ENCODE measurements at places on chromosomes 11 and 22.

GRCh38 chr11:134783234-134783633 lies 371.2 kb upstream of the B3GAT1 start:
- DNase-seq = no peak

DNA sequence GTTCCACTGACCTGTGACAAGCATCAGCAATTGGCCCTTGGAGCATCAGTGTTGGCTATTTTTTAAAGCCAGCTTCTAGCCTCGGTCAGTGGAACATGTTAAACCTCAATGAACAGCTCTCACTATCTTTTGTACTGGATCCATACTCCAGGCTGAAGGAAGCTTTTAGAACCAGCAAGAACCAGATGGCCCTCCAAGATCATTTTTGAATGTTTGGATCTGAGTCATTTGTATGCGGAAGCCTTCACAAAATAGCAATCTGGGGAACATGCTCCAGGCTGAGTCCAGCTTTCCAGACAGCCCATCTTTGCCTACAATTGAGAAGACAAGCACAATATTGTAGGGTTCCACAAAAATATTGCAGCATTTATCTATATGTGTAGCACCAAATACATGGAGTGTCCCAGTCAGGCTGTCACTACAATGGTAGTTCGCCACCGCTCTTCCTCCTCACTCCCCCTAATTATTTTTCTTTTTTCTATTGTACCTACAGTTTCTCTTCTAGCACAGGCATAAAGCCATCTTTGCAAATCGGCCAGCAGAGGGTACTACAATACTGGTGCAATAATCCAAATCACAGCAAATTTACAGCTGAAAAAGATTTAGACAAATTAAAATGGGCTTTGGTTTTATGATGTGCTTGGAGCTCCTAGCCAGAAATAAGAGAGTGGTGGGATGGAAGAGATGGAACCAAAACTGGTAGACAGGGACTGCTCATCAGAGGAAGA lies 177.4 kb upstream of the BLID start:
- no peak for DNase-seq

GRCh38 chr11:65278356-65278755 lies 16.6 kb downstream of the POLA2 start:
- no peak for DNase-seq

DNA sequence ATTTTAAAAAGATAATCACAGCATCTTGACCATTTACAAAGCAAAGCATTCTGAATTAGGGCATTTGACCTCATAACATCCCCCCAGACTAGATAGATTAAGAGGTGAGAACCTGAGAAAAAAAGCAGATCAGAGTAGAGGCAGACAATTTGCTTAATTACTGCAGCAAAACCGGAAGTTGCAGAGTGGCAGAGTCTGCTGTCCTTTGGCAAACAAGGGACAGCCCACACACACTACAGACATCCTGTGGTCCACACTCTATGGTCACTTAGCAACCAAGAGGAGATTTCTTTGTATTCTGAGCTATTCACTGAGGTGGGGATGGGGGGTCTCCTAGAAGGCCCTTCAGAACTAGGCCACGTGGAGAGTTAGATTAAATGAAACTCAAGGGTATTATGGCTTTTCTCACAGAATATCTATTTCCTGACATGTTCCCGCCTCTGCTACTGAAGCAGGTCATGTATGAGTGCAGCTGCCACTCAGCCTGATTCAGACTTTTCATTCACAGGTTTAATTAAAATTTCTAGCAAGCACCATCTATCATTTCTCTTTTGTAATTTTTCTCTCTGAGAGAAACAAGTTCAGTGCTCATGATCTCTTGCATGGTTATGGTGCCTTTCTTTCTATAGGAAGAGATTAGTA lies 48.5 kb downstream of the SVIP start:
- DNase-seq = no peak

- no peak for DNase-seq
Observed at GRCh38 chr11:9118277-9118676, 26.9 kb upstream of the SCUBE2 start.

GRCh38 chr11:43399983-43400630 lies 41.4 kb downstream of the TTC17 start:
- DNase-seq = no peak

GRCh38 chr11:26837154-26837553 lies 115.3 kb upstream of the SLC5A12 start:
- no peak for DNase-seq

DNA sequence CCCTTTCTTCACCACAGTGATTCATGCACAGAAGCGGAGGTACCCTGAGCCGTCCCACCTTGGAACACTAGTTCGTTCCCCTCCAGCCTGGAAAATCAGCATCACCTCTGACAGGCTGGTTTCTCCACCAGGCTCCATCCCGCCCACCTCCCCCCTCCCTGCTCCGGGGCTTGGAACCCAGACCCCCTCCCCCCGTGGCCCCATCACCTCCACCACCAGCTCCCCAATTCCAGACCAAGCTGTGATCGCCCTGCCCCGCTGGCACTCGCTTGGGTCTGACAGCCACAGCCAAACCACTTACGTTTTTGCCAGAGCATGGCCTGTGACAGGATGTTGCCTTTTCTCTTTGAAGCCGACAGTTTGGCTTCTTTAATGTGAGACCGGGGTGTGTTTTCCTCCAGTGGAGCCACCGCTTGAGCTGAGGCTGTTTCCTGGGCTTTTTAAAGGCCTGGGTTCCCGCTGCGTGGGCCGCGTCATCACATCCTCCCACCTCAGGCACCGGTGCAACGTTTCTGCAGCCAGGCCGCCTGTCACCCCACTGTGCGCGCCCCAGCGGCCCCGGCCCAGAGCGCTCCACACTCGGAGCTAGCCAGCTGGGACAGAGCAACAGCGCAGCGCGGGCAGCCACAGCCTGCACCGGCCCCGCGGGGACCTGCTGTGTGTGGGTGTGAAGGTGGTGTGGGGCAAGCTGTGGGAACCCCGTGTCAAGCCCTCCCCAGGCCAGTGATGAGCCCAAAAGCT lies at the start of gene POU2AF1:
Gene POU2AF1 (minus strand): TSS at position 415 of the 741 bp plus-strand sequence. CDS start 98 bp downstream, at position 317.
- peak; percentile 91 for DNase-seq

- no peak for DNase-seq
Observed at GRCh38 chr22:27220339-27220738, 563.0 kb downstream of the MIAT start.

DNA sequence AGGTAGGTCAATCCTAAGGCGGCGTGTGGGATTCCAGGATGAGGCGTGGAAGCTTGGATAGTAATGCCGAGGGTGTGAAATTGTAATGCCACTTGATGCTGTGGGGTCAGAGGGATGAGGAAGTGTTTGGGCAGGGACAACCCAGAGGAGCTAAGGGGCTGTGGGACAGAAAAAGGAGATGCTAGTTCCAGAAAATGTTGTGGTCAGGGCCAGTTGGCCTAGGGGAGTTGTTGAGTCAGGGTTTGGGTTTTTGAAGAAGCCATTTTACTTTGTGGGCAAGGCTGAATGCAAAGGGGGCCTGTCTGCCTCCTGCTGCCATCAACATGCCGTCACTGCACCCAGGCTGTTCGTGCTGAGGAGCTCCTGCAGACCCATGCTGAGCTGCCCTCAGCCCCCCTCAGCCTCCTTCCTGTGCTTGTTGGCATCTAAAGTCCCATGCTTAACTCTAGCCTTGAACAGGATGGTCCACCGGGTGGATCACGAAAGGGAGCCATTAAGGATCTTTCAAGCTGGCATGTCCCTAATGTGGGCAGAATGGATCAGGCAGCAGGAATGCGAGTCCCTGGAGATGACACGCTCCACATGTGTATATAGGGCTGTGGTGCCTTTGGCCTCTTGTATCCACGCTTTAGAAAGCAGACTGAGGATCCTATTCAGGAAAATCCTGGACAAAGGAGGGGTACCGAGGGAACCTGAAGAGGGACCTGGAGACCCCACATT lies 2.1 kb downstream of the C11orf16 start:
- no peak for DNase-seq

DNA sequence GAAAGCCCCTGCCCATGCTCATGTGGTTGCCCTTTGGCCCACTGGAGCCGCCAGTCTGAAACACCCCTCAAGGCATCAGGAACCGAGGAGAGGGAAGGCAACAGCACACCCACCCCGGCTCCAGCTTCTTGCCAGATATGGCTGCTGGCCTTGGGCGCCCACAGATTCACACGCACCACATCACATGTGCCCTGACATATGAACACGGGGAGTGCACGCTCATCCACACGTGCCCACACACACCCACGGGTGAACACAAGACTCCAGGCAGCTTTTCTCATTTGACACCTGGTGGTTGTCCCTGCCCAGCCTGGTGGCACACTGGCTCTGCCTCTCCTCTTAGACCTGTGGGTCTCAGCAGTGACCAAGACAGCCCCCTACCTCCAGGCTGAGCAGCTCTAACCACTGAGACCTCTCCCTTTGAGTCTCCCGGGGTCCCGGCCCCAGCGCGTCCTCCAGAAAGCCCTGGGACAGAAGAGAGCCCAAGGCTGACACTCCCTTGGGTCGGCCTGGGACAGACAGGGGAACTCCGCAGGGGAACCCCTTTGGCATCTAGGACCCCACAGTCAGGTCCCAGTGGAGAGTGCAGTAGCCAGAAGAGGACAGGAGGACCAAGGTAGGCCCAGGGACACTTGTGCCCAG lies 2.7 kb upstream of the MAPK12 start:
- DNase-seq = no peak

DNA sequence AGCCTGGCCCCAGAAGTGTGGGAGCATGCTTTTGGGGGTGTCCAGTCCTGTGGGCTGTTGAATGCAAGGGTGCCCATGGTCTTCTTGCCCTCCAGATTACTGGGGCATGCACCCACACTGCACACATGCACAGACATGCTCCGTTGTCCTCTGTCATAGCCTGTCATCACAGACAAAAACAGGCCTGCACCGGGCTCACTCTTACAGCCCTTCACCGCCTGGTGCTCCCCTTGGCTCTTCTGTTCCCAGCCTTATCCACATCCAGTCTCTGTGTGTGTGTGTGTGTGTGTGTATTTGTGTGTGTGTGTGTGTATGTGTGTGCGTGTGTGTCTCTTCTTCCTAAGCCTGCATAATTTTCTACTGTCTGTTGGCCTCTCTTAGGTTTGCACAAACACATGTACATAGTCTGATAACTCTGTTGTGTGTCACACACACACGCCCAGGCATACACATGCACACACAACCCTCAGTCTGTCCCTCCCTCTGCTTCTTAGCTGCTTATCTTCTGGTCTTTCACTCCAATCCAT lies 23.4 kb upstream of the NECTIN1 start:
- DNase-seq = no peak

GRCh38 chr11:47185305-47186075 lies 744 bp downstream of the PACSIN3 start:
- DNase-seq = no peak

GRCh38 chr11:117096201-117096991 lies 1.8 kb downstream of the SIK3 start:
- DNase-seq = peak; percentile 71

GRCh38 chr22:25039255-25039654 lies 86.7 kb downstream of the KIAA1671 start:
- DNase-seq = no peak

DNA sequence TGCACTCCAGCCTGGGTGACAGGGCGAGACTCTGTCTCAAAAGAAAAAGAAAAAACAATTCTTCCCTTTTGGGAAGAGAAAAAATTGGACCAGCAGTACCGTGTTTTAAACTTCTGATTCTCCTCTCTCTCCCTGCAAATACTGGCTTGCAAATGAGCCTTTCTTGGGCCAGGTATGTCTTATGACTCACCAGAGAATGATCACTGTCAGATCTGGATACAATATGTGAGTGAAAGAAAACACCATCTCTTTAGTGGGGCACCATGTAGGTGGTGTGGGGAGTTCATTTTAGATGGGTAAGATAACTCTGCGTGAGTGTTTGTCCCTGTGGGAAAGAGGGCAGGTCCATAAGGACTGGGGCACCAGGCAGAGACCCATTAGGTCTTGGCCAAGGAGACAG lies 2.4 kb upstream of the SCGB2A2 start:
- DNase-seq = no peak

DNA sequence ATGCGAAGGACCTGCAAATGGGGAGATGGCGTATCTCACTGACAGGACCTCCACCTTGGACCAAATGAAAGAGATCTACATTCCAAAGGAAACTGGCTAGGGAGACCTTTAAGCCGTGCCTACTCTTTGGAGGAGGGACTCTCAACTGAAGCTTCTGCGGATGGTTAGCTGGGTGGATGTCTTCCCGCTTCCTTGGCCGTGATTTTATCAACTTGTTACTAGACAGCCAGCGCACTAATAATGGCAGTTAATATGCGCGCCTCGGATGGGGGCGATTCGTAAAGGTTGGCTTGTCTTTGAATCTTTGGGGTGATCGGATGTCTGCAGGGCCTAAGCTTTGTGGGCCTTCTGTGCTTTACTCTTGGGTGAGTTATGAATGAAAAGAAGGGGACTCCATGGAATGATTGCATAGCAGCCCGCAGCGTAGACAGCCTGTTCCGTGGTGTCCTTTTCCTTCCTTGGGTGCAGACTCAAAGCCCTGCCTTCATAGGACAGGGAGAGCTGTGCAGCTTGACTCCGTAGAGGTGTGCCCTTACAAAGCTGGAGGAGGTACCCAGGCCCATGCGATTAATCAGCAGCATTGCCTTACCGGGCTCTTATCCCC lies 1.5 kb downstream of the ZNRF3 start:
- no peak for DNase-seq

- peak; percentile 50 for DNase-seq
Observed at GRCh38 chr22:46058091-46058420, 81.1 kb upstream of the WNT7B start.

DNA sequence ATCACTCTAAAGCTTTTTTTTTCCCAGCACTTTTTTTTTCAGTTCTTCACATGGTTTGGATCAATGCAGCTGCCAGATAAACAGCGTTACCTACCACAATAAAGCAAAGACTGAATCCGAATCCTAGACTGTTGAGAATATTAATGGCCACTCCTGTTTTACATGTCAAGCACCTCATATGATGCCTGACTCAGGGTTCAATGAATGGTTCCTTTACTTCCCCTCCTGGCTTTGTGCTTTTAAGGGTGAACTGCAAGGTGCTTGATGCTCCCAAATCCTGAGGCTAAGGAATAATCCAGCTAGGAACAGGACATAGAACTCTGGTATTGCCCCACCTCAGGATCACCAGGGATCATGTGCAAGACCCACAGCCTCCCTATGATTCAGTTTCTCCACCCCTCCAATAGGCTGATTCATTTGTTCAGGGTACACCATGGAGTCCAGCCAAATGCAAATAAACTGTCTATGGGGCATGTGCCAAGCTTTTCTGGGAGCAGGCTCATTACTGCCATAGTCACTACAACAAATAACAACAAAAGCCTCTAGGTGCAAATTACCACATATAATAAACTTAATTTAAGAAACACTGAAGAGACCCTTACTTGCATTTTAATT lies 104.3 kb downstream of the GAB2 start:
- DNase-seq = no peak

DNA sequence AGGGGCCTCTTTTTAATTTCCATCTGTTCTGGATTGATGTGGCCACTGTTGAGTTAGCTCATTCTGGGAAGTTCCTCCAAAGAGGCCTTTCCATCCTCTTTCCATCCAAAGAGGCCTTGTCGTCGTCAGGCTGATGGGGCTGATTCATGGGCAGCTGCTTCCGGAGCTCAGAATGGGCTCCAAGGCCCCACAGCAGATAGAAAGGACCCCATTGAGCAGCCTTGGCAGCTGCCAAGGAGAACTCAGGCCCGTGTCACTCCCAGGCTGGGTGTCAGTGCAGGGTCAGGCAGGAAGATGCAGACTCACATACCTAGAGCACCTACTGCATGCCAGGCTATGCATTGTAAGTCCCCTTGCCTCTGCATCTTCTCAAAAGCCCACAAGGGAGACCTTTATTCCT lies 524.1 kb downstream of the MIAT start:
- no peak for DNase-seq

GRCh38 chr22:21866833-21867527 lies 465 bp downstream of the MAPK1 start:
- peak; percentile 55 for DNase-seq

All from GM06990 (cell line).